ENCODE measurements at places on chromosomes 12 and 14. TPM values are rescaled to one million over a fixed set of nuclear protein-coding genes. Genes with fewer than 3 reads are reported as not detected.

The AREL1 gene
- 28.0 TPM for total RNA-seq

The ADAM21 gene
- not detected for total RNA-seq

The TBC1D30 gene
- total RNA-seq: 9.5 TPM

The RNU7-1 gene
- not detected for total RNA-seq

The KRT2 gene
- total RNA-seq: not detected

The ANO4 gene
- 0.76 TPM for total RNA-seq

The CCDC184 gene
- 0.53 TPM for total RNA-seq

The CMTM5 gene
- total RNA-seq: 3.7 TPM

The SLCO1B1 gene
- total RNA-seq: not detected

The SERPINA5 gene
- total RNA-seq: 20.0 TPM

The PHC1 gene
- 85.9 TPM for total RNA-seq

The SIRT4 gene
- total RNA-seq: 6.3 TPM

The FOXG1 gene
- 0.06 TPM for total RNA-seq

The RASSF9 gene
- total RNA-seq: 10.4 TPM

The CACNA1C gene
- 16.4 TPM for total RNA-seq

The SIX4 gene
- 11.9 TPM for total RNA-seq

The SPTB gene
- 89.3 TPM for total RNA-seq

The KRT3 gene
- total RNA-seq: not detected

The PROX2 gene
- not detected for total RNA-seq

The KLHDC1 gene
- 6.2 TPM for total RNA-seq

The IRAK3 gene
- total RNA-seq: 10.5 TPM

The USP44 gene
- 2.3 TPM for total RNA-seq

The CARMIL3 gene
- 1.9 TPM for total RNA-seq

The P2RX2 gene
- total RNA-seq: 1.5 TPM

The AQP5 gene
- 3.3 TPM for total RNA-seq

The SLC5A8 gene
- 21.5 TPM for total RNA-seq

The KRT82 gene
- not detected for total RNA-seq

The TEAD4 gene
- total RNA-seq: 18.3 TPM

The TMEM30B gene
- 14.3 TPM for total RNA-seq

The TOMM20L gene
- not detected for total RNA-seq

The TMEM132C gene
- 5.1 TPM for total RNA-seq

The PRKAB1 gene
- total RNA-seq: 72.7 TPM

The RPGRIP1 gene
- 1.1 TPM for total RNA-seq

The GPR65 gene
- total RNA-seq: 0.99 TPM

The ZNF384 gene
- 31.5 TPM for total RNA-seq

The CMA1 gene
- total RNA-seq: not detected

The PYM1 gene
- total RNA-seq: 22.0 TPM

The CLEC7A gene
- 4.7 TPM for total RNA-seq

The STON2 gene
- total RNA-seq: 93.1 TPM

The CD163L1 gene
- total RNA-seq: 5.8 TPM

The CLEC12A gene
- total RNA-seq: 5.2 TPM

The ANHX gene
- not detected for total RNA-seq

The CPNE6 gene
- not detected for total RNA-seq

The CNTN1 gene
- total RNA-seq: 47.3 TPM

The CLEC1A gene
- total RNA-seq: 6.1 TPM

Data from metanephros (tissue), 2 donors.